ENCODE measurements at places on chromosomes 6 and 20.

DNA sequence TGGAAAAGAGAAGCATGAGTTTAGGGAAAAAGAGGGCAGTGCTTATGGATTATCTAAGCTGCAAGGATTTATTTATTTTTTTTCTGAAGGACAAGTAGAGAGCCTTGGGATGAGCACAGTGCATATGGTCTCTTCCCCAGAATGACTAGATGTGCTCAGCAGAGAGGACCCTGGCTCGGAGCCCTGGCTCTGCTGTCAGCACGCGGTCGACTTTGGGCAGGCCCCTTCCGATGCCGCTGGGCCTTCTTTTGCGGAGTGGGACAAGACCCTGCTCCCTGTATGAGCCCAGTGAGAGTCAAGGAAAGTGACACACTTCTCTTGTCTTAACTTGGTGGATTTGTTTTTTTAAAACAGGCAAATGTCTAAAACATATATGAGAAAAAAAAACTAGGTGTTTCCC is 51.4 kb downstream of the LRRC1 start:
- no peak for DNase-seq

DNA sequence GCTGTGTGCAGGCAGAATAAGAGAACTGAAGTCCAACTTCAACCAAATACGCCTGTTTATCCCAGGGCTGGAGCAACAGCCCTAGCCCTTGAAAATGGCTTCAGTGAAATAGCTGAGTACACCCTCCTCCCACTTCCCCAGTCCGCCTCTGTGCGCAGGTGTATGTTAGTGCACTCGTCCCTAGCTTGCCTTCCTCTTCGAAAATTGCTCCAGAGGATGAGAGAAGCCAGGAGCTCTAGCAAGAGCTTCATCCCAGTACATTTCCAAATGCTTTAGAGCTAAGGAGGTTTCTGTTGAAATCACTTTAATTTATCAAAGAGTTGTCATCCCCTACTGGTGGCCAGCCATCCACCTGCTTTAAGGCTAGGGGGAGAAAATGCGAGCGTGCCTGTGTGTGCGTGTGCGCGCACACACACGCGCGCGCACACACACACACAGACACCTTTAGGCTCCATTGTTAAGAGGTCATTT is 5.4 kb upstream of the POU3F2 start:
- no peak for DNase-seq

DNA sequence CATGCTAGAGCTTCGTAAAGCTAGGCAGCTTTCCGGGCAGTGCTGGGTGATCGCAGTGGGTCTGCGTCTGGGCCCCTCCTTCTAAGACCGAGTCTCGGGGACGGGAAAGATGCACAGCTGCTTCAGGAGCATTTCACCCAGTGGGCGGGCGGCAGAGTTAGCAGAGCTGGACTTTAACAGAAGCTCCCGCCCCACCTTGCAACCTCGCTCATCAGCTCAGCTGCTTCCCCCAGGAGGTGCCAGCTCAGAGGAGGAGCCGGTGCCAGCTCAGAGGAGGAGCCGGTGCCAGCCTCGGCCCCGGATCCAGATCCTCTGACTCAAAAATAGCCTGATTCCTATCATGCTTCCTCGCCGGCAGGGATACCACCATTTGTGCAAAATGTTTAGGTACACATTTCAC is 94.5 kb upstream of the RPS6KA2 start:
- DNase-seq, result no peak

DNA sequence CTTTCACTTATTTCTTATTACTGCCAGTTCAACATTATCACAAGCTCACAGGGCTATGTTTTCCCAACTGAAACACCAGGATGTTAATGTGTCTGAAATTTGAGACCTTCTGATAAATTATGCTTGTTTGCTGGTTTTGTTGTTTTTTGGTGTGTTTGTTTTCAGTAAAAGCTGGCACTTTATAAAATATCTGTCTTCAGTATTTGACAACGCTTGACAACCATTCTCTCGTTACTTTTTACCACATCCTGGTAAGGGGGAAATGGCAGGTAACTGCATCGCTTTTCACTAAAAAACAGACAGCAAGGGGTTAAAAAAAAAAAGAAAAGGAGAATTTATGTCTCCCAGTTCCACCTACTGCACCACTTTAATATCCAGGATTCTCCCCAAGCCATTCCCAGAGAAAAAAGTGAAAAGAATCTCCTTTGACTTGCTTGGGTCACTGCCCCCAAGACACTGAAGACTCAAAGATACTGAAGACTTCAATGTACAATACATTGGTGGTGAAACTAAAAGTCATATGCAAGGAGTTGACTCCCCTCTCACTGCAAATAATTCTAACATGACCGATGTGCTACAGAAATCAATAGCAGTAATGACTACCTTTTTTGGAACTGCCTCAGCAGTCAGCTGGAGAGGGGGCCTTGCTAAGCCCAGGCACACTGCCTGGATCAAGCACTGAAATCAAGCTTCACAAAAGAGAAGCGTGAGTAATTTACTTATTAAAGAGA is 88.9 kb downstream of the HIVEP2 start:
- no peak for DNase-seq

DNA sequence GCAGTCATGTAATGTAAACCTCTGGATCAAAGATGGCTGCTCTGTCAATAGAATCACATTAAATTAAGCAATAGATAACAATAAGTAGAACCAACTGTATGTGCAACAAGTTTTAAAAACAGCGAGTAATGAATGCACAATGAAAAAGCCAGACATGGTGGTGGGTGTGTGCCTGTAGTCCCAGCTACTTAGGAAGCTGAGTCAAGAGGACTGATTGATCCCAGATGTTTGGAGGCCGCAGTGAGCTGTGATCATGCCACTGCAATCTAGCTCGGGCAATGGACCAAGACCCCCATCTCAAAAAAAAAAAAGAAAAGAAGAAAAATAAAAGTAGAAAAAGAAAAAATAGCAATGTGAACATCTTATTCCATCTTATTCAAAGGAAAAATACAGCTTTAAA is 558.7 kb upstream of the MMS22L start:
- DNase-seq, result no peak

DNA sequence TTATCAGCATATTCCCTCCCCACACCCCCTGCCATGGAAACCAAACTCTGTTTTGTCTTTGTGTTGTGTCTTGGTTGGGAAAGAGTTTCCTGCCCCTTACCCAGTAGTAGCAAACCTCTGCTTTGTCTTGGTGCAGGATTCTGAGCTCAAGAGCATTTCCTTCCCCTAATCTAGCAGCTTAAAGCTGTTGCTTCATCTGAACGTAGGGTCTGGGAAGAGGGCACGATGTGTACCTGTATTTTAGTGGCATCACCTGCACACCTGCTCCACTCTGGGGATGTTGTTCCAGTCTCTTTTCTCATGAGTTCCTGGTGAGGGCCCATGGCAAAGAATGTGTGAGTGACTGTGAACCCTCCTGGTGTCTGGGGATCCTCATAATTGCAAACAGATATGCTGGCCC is 164.7 kb downstream of the SCP2D1 start:
- DNase-seq, result no peak

GRCh38 chr6:4533576-4533975 is 242.6 kb upstream of the CDYL start:
- DNase-seq, result no peak

- DNase-seq, result no peak
Measured at GRCh38 chr6:161227004-161227960, 46.6 kb downstream of the AGPAT4 start.

- no peak for DNase-seq
Measured at GRCh38 chr6:52336919-52337561, 24.9 kb upstream of the PAQR8 start.

- DNase-seq, result no peak
Measured at GRCh38 chr6:74657011-74657410, 548.8 kb downstream of the COL12A1 start.

DNA sequence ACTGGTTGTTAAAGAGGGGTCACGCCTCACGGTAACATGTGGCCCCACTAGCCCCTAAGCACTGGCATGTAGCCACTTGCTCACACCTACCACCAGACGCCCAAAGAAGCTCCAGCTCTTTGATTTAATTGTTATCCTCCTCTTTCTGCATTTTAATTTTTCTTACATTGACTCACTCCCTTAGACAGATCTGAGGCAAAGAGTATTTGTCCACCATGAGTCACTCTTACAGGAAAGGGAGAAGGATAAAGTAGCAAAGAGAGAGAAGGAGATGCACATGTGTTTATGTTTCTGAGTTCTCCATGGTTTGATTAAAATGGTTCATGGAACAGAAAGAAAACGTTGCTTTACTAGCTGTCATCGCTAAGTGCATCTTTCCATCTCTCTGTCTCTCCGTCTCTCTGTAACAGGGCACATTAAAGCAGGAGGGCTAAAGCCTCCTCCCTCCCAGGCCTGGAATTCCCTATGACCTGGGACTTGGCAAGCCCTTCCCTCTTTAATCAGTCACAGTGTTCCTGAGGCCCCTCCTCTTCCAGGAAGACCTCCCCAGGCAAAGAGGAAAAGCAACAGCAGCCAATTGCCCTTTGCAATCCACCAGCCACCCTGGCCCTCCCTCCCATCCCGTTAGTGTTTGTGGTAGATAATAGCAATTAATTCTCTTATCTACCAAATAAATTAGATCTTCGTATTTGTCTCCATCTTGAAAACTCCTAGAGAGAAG is 112.8 kb upstream of the TSHZ2 start:
- DNase-seq, result no peak

- peak; percentile 29 for DNase-seq
Measured at GRCh38 chr6:4134841-4135664, at the start of gene ECI2. ECI2 (minus strand) TSS chr6:4135575; CDS start chr6:4135560, 15 bp downstream.

- DNase-seq, result no peak
Measured at GRCh38 chr20:23541776-23542175, 26.5 kb downstream of the CST9L start.

GRCh38 chr6:158361961-158362669 is 49.9 kb downstream of the TULP4 start:
- no peak for DNase-seq

DNA sequence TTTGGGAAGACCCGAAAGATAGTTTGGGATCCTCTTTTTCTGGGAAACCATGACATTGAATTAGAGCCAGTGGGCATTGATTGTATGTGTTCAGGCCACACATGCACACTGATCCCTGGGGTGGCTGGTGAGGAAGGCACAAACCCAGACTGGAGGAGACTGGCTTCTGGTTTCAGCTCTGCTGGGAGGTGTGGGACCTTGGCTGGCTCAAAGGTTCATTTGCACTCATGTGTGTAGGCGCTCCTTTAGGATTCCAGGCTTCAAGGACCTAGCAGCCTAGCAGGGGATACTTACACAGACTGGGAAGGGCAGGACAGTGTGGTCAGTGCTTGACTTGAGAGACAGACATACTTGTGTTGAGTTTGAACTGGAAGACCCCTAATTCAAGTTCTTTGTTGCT is 7.2 kb downstream of the RIN2 start:
- DNase-seq, result no peak

GRCh38 chr6:126781582-126781981 is 336.9 kb upstream of the RSPO3 start:
- DNase-seq, result no peak

DNA sequence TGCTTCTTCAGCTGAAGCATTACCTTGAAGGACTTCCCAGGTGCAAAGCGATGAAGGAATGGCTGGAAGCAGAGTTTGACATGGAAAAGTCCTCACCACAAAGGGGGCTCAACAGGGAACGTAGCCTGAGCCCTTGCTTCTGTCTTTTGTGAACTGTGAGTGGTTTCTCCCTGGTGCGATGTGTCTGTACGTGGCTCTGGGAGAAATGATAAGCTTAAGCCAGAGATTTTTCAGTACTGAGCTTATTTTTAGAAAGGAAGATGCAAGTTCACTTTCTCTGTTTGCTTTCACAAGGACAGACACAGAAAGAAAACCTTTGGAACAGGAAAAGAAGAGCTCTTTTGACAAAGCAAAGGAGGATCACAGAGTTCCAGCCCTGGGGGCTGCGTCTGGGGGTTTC is 79.4 kb downstream of the DACT2 start:
- no peak for DNase-seq

DNA sequence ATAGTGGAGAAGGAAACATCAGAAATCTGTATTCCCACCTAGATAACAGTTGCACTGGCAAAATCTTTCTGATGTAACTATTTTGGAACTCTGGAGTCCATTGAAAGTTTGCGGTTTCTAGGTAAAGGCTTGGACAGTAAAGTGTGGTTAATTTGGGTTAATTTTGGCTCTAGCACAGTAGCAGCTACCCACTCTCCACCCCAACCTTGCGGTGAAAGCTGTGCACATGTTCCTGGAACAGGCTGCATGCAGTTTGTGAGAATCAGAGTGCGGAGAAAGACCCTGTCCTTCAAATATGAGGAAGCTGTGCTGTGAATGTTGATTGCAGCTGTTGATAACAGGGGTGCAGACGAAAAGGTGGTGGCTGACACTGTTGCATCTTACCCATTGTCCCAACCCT is 38.4 kb downstream of the SMOC2 start:
- DNase-seq, result no peak

DNA sequence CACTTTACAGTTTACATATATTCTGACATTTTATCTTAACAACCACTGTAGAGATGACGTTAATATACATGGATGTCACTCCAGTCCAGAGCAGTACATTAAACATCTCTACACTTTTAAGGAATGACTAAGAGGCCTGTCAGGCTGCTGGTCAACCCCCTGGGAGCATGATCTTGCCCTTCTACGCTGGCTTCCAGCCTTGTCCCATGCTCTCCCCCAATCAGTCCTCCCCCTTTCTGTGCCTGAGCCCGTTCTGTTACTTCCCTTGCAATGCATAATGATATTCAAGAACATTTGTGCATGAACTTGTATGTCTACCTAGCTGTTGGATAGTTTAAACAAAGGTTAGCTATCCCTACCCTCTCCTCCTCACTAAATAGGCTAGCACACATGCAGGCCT is 40.5 kb upstream of the PLCB4 start:
- no peak for DNase-seq

DNA sequence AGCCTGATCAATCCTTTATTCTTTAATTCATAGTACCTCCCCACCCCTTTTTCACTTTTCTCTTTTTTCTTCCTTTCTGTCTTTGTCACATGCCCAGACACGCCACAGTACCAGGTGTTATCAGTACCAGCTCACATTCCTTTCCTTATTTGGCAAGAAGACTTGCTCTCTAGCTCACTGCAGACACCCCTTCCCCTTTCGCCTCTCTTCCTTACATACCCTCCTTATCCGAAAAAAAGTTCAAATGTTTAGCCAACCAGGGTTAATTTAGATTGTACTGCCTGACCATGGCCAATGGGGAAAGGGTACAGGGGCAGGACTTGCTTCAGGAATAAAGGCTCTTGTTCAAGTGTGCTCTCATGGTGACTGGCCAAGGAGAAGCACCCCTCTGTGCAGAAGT is 9.3 kb upstream of the SIRPB2 start:
- DNase-seq, result no peak

- no peak for DNase-seq
Measured at GRCh38 chr6:62803094-62803493, 408.2 kb upstream of the FKBP1C start.

DNA sequence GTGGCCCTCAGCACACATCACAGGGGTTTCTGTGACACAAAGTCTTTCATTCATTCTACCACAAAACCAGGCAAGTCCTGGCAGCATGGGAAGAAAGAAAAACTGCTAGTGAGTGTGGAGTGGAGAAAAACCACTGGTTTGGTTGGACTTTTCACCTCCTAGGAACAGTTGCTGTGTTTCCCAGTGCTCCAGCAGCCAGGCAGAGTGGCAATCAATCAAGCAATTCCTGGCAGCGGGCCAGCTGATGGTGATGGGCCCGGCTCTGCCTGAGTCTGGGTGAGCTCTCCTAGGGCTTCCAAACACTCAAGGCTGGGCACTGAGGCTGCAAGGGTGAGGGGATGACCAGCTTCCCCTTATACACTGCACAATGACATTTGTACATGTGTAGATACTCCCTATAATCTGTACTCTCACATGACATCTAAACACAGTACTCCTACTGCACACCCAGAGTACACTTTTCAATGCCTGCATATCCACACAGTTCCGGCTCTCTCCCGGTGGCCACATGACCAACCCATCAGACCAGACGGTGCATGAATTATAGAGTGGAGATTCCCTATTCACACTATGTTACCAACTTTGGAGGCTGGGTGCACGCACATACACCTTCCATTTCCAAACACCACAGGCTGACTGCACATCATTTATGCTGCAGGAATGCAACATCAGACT is 156.6 kb downstream of the UNC5CL start:
- DNase-seq, result no peak
